Urinary bladder (tissue), 4 donors: ENCODE measurements at places on chromosomes 16 and 17.

DNA sequence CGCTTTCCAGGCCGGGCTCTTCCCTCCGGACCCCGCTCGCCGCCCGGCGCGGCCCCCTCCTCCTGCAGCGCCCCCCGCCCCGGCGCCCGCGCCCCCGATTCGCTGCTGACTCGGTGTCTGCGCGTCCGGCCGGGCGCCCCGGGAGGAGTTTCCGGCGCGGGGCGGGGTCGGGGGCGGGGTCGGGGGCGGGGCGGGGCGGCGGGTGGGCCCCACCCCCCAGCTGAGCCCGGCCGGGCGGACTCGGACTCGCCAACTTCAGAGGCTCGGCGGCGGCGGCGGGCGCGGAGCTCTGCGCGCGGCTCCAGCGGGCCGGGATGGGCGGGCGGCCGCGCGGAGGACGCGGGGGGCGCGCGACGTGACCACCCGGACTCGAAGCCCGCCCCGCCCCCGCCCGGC lies at the start of gene METRNL:
Gene METRNL, plus strand, starts transcription at position 258 of the 396 bp plus-strand sequence. CDS start 207 bp downstream, outside the sequence.
- no peak for DNase-seq

DNA sequence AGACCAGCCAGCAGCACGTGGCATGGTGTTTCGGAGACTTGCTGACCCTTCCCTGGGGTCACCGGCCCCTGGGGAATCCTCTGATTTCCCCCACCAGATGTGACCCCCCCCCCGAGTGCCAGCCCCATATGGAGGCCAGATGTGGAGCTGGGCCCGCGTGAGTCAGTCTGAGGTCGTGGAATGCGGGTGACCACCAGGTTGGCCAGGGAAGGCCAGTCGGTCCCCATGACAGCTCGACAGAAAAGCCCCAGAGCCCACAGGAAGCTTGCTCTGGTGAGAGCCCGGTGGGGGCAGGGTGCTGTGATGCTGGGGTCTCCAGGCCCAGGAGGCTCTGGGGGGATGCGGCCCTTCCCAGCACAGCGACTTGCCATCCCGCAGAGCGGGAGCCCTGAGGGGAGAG lies 209.0 kb downstream of the NTN1 start:
- no peak for DNase-seq

- DNase-seq: no peak
Measured at GRCh38 chr16:79155904-79156303, 444.6 kb downstream of the MAF start.

GRCh38 chr17:74326506-74326905 lies 480 bp downstream of the KIF19 start:
- DNase-seq: no peak

DNA sequence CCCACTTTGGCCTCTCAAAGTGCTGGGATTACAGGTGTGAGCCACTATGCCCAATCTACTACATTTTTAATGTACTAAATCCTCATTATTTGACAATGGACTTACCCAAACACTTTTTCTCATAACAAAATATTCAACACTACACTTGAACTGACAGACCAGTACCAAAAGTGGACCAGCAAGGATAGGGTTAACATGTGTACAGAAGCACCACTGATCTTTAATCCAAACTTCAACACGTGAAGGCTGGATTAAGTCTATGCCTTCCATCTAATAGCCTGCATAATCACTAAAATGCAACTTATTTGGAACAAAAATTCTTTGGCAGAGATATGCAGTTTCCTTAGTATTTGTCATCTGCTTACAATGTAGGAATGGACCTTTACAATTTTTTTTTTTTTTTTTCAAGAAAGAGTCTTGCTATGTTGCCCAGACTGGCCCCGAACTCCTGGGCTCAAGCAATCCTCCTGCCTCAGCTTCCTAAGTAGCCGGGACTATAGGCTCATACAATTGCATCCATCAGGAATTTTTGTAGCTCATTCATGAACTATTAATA lies 60.0 kb upstream of the BCAR1 start:
- DNase-seq: no peak

- DNase-seq: no peak
Measured at GRCh38 chr17:2087597-2088211, 32.8 kb downstream of the HIC1 start.

GRCh38 chr16:85296859-85297660 lies 184.8 kb upstream of the CIBAR2 start:
- DNase-seq: no peak

- no peak for DNase-seq
Measured at GRCh38 chr16:4523686-4524085, 14.9 kb downstream of the CDIP1 start.

DNA sequence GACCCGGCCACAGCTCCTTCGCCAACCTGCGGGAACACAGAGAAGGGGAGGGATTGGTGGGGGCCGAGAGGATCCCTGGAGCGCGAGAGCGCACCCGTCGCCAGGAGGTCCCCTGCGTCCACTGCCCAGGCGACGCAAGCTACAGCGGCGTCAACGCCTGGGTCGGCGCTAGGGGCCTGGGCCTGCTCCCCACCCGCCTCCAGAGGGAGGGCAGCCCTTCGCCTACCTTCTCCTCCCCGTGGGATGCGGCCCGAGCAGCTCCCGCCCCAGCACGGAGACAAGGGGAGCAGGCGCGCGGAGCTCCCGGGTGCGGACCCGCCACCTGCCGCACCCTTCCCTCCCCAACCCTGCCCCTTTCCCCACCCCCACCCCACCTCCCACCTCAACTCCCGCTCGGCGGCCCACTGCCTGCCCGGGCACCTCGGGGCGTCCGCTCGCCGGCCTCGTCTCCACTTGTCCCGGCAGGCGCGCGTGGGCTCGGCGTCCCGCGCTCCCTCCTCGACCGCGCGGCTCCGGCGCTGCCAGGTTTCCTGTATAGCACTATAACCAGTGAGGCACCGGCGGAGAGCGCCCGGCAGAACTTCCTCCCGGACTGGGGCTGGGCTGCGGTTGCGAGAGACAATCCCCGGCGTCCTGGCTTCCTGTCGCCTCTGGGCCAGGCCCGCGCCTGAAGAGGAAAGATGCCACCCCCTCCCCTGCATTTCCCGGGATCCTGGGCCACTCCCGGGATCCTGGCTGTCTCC lies 119.1 kb upstream of the SMURF2 start:
- DNase-seq: no peak

DNA sequence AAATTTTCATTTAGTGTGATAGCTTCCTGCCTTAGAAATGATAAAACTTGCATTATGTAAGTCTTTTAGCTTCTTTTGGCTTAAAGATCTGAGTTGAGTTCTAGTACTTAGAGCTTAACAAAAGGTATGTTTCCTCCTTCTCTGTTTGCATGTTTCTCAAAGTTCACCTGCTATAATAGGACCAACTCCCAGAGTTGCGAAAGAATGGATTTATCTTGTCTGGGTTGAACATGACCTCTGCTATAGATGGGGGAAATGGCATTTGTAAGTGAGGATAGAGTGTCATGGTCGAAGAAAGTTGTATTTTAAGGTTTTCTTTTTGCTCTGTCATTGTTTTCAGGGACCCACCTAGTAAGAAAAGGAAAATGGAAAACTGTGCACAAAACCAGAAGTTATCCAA lies 7.2 kb downstream of the ATMIN start:
- no peak for DNase-seq

GRCh38 chr16:51876934-51877333 lies 670.0 kb downstream of the TOX3 start:
- DNase-seq: no peak

DNA sequence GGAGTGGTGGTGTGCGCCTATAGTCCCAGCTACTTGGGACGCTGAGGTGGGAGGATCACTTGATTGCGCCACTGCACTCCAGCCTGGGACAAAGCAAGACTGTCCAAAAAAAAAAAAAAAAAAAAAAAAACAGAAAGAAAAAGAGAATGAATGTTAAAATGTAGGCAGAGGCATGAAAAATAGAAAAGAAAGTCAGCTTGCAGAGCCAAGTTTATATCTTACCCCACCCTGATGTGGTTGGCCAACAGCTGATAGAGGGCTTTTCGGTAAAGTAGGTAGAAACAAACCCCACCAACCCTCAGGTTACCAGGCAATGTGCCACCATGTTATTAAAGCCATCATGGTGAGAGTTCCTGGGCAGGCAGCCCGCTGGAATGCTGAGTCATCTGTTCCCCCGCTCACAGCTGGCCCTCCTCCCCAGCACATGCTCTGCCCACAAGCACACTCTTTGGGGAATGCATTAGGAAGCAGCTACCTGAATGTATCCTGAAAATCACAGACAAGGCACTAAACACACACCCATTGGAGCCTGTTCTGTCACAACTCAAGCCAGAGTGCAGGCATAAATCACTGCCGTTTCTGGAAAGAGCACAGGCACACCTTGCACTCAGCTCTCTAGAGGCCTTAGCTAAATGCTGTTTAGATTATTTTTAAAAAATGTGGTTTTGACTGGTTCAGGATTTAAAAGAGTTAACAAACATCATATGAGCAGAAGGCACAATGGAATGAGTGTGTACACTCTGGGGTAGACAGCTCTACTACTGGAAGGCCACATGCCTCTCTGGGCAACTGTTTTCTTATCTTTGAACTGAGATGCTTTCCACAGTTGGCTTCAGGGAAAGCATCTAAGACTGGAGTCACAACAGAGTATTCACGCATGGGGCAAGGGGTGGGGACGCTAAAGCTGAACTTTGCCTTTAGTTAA lies 128.5 kb downstream of the PARN start:
- peak; percentile 39 for DNase-seq

DNA sequence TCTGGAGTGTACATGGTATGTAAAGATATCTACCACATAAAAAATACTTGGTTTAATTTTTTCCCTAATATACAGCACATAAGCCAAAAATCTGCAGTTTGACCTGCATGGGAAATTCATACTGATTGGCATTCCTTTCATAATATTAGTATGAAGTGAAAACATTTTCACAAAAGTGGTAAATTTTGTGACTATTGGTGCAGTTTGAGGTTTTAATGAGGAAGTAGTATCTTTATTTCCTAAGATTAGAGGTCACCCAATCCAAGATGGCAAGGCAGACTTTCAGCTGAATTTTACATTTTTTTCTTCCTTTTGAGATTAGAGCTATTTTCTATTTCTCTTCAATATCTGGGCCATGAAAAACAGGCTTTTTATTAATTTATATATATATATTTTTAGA lies 21.2 kb downstream of the METTL9 start:
- no peak for DNase-seq

DNA sequence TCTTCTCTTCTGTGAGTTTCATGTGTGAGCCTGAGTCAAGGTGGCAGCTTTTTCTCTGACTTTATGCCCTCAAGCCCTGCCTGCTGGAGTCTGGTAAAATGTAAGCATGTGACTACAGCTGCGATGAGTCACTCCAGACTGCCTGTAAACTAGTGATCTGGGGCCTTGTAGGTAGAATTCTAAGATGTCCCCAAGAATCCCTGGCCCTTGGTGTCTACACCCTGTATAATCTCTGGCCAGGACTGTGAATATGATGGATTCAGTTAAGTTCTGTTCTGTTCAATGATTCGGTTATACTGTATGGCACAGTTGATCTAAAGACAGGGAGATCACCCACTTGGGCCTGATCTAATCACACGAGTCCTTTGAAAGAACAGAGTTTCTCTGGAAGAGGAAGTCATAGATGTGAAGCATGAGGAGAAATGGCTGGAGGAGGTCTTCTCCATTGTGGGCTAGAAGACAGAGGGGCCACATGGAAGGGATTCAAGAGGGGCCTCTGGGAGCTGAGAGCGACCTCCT lies 29.8 kb downstream of the PRSS54 start:
- DNase-seq: no peak

GRCh38 chr17:50877838-50878237 lies 11.7 kb upstream of the TOB1 start:
- no peak for DNase-seq

DNA sequence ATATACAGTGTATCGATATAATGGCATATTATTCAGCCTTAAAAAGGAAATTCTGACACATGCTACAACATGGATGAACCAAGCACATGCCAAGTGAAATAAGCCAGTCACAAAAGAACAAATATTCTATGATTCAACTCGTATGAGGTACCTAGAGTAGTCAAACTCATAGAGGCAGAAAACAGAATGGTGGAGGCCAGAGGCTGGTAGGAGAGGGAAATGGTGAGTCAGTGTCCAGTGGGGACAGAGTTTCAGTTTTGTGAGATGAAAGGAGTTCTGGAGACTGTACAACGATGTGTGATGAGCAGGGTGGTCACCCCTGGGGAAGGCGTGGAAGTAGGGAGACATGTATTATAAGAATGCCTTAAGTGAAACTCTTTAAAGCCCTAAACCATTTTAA lies 39.9 kb downstream of the RNF157 start:
- DNase-seq: no peak

DNA sequence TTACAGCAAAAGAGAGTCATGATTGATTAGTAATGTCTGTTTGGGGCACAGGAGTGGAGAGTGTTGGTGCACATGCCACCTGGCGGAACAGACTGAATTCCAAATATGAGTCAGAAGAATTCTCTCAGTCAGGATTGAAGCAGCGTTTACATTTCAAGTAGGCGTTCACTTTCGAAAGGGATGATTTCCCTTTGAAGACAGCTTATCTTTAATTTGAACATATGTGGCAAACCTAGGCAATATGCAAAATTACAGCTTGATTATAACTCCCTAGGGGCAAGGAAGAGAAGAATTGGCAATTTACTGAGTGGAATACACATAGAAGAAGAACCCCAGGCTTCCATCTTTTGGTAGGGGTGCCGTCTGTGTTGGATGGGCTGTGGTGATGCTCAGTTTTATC lies 235.8 kb downstream of the HAPSTR1 start:
- DNase-seq: no peak

DNA sequence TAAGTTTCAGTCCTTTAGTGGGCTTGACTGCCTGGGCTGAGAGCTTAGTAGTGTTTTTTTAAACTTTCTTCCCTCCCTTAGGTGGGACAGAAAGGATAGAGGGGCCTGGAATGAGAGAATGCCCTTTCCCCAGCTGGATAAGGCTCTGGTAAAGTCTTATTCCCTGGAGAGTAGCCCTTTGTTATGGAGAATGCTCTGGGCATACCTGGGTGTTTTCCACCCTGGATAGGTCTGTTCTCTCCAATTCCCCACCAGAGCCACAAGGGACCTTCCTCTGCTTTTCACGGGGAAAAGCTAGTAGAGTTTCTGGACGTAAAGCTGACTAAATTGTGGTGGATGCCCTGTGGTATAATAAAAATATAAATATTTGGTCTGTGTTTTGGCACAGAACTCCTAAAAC lies 164.1 kb downstream of the HS3ST4 start:
- no peak for DNase-seq

DNA sequence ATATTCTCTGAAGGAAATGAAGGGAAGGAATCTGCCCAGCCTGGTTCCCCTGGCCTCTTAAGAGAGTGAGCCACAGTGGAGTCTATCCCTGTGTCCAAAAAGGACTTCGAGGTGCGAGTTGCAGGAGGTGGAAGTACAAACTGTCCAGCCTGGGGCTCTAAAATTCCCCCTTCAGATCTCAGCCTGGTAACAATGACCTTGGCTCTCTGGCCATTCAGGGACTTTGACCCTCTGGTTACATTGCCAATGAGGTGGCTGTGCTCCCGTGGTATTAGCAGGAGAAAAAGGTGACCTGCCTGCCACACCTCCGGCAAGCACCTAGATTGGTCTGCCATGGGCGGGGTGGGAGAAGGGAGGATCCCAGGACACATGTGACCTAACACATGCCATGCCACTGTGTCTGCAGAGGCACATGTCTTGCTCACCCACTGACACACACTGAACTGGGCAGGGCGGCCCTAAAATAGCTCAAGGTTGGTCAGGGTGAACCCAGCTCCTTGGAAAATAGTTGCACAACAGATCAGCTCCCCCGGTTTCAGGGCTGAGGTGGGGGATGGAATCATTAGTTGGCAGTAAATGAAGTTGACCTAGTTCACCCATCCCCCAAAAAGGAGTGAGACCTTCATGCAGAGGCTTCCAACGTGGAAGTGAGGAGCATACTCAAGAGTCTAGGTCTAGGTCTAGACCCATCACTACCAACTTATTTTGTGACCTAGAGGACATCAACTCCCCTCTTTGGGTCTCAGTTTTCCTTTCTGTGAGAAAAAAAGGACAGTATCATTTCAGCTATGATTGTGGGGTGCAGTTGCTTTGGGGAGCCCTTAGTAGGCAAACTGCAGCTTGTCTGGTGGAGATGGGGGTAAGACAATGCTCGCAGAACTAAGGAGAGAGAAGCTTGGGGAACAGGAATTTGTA lies 2.2 kb downstream of the NR1D1 start:
- no peak for DNase-seq
